ENCODE measurements at places on chromosomes 4 and X.
A peak's percentile ranks its signal among the peaks of the same experiment; 100 is the strongest.

- no peak for ATAC-seq
Observed at GRCh38 chr4:100208459-100208858, 18.2 kb upstream of the DDIT4L start.

DNA sequence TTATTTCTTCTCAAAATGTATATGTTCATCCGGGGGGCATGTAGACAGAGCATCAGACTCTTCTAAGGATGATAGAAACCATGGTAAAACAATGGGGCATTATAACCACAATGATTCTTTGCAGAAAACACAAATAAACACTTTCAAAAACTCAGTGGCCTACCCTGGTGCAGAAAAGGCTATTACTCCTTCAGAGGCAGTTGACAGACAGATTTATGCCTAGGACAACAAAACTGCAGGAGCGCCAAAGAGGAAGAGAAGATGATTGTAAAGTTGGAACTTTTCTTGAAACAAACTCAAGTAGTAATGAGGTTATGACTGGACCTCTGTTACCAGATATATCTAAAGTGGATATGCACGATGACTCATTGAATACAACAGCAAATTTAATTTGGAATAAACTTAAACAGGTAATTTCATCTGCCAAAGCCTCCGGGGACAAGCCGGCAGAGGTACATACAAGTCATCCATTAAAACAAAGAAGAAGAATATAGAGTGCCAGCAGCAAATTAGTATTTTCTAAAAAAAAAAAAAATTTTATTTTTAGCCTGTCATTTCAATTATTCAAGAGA is 1068.4 kb upstream of the INTU start:
- no peak for ATAC-seq

DNA sequence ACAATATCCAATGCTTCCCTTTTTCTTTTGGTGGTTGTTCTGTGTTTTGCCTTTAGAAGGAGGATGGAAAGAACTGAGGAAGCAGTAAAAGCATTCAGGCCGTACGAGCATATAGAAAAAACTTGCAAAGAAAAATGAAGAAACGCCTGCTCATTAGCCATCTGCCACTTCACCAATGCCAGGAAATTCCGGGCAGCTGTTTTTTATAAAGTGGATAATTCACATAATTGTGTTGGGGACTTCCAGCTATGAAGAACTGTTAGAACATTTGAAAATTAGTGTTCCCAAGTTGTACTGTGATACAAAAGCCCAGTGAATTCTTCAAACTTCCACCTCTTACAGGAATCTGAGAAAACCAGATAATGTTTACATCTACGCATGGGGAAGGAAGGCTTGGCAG is 11.7 kb downstream of the RELL1 start:
- ATAC-seq: no peak

GRCh38 chr4:8582941-8583654 is 2.9 kb downstream of the GPR78 start:
- no peak for ATAC-seq

- ATAC-seq: no peak
Observed at GRCh38 chrX:73831500-73831899, 268.5 kb downstream of the CHIC1 start.

DNA sequence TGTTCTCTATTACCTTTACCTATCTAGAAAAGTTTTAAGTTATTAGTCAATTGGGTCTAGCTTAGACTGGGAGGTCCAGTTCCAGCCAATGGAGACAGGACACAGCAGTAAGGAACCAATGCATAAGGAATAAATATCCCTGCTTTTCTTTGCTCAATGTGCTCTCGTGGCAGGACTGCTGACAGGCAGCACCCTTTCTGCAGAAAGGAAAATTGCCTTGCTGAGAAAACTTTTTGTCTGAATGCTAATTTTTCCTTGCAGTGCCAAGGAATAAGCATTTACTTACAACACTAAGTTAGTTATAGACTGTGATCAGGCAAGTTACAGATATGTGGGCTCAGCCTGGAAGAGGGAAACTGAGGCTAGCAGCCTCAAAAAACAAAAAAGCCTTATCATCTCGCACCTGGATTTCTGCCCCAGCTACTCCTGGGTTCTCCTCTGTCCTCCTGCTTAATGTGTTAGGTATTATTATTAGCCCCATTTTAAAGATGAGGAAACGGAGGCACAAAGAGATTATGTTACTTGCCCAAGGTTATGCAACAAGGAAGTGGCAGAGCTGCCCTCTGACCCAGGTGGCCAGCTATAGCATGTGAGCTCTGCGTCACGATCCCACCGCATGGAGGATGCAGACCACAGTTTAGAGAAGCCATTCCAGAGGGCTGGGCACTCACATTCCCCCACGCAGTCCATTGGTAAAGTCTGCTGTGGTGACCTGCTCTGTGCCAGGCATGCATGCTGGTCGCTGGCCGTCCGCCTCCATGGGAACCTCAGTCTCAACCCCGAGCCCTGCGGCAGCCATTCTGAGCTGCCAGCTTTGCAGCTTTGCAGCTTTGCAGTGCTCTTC is 40.5 kb upstream of the C4orf50 start:
- no peak for ATAC-seq

GRCh38 chrX:113868711-113869110 is 715.2 kb upstream of the HTR2C start:
- ATAC-seq: peak; percentile 34

DNA sequence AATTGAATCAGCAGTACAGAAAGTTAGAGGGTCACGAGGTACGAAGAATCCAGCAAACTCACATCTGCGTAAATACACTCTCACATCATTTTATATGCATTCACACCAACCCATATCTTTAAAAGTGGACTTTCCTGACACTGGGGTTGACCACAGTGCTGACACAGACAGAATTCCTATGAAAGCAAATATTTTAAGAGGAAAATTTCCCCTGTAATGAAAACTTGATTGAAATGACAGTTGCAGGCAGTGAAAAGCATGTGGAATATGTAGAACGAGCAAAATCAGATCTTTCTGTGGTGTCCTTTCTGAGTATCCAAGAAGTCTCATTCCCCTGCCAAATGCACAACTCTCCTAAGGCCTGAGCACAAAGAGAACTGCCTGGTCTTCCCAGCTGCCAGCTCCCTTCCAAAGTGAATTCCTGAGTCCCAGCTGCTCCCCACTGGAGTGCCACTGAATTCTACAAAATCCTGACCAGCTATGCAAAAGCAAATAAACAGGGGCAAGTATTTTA is 50.5 kb upstream of the FAM9C start:
- ATAC-seq: no peak

DNA sequence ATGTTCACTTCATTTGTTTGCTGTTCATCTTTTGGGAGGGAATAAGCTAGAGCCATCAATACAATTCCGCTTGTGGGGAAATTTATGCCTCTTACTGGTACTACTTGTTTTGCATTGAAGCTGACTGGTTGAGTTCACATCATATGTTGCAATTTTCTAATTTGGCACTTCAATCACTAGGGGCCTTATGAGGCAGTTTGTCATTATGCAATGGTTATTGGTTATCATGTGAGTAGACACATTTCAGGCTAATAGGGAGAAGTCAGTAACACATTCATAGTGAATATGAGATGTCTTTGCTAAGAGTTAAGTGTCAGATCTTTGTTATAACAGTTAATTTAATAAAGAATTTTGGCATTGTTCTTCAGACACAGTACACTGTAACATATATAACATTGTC is 5.0 kb downstream of the RPL36A start:
- no peak for ATAC-seq

- ATAC-seq: no peak
Observed at GRCh38 chrX:72079607-72080006, 52.1 kb downstream of the RTL5 start.

DNA sequence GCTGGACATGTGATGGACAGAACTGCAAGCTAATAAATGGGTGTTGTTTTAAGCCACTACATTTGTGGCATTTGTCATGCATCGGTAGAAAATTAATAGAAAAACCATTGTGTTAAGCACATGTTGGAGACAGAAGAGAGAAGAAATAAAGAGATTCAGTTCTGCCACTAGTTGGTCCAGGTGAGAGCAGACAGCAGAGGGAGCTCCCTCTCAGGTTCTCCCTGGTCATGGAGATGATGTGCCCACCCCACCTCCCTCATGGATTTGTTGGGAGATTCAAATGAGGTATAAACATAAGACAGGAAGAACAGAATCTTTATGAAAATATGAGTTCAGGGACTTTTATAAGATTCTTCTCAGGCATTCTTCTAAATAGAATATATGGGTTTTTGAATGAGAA is 36.8 kb upstream of the OCIAD2 start:
- ATAC-seq: no peak

GRCh38 chr4:25234390-25235370 is 847 bp downstream of the PI4K2B start:
- peak; percentile 77 for ATAC-seq

DNA sequence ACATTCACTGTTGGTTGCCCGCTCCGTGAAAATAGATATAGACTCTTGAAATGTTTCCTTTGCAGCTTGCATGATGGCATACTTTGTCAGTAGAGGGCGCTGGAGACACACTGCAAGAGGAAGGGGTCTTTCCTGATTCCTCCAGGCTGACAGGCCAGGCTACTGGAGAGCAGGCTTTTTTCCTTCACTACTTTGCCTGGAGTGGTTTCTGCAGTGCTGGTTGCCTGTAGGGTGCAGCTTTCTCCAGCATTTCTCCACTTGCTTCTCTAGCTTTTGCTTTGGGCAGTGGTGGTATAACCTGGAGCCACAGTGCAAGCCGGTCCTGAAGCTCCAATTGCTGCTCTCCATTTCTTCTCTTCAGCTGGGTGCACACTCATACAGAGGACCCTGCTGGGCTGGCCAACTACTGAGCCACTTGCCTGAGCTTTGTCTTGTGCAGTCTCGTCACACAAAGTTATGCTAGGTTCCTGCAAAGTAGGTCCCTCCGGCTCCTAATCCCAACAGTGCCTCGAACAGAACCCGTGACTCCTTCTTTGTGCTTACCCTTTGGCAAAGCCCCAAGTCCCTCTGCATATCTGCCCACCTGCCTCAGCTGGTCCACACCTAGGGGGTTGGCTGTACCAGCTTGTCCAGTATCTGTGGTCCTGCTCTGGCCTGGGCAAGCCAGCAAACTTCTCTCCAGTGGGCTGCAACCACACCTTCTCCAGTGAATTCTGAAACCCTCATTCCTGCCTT is 46.3 kb downstream of the RASSF6 start:
- ATAC-seq: peak; percentile 67

DNA sequence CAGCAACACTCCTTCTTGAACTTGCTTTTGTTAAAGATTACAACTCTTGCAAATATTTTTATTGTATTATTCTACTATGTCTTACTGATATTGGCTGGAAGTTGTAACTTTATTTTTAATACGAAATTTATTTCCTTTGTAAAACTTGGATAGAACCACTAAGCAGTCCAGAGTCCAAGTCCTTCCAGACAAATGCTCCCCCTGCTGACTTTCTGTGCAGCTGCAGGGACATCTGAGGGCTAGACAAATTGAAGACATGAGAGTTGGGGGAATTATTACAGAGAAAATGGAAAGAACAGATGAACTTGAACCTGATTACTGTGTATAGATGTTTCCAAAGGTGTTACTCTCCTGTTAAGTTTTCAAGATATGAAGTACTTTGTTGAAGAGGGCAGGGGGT is 238.8 kb downstream of the GRIA3 start:
- peak; percentile 45 for ATAC-seq

DNA sequence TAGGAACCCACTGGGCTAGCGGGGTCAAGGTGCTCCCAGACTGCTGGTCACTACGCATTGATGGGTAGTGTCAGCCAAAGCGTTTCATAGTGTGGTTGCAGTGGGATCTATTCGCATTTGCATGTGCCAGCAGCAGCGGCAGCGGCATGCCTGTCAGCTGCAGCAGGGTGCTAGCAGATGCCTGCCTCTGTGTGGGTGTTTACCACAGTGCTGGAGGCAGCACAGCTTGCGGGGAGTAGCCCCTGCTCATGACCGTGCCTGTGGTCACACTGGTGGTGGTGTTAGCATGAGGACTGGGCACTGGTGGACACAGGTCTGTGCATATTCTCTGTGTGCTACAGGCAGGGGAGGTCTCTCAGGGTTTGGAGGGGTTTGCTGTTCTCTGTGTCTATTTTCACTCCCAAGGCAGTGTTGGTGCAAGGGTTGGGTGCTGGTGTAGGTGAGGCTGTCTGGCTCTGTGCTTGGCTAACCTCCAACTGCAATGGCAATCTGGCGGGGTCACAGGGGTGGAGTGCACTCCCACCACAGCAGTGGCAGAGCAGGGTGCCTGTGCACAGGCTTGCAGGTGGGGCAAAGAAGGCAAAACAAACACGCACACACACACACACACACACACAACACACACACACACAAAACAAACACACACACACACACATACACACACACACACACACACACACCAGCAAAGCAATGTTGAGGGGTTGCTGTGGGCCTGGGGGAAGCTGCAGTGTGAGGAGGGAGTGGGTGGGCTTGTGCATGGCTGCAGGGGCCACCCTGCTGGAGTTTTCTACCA is 184.4 kb downstream of the GLUD2 start:
- ATAC-seq: peak; percentile 30

DNA sequence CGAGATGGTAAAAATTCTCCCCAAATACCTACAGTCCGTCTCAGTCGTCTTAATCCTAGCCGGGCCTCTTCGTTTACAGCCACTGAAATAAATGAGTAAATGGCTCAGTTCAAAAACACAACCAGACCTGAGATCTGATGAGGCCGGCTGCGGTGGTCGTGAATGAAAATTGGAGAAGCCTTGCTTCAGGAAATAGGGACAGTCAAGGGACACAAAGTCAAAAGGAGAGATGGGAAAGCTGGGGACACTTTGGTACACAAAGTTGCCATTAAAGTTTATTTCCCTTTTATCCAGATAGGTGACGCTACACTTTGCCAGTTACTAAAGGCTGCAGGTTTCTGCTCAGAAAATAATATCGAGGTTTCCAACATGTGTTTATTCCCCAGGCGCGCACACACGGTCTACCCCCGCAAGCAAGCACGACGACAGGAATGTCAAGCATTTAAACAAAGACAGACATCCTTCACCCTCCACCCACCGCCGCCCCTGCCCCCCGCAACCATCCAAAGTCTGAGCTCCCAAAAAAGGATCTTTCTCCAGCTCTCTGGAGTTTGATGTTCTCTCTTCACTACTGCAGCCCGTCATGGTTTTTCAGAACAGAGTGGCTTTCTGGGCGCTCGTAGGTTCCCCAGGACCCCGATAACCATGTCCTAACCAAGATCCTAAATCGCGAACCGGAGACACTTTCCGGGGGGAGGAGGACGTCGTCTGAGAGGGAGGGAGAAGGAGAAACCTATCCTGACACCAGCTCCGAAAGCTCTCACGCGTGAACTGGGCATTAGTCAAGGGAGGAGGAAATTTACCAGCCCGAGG is 1.3 kb upstream of the PCDH7 start:
- no peak for ATAC-seq

DNA sequence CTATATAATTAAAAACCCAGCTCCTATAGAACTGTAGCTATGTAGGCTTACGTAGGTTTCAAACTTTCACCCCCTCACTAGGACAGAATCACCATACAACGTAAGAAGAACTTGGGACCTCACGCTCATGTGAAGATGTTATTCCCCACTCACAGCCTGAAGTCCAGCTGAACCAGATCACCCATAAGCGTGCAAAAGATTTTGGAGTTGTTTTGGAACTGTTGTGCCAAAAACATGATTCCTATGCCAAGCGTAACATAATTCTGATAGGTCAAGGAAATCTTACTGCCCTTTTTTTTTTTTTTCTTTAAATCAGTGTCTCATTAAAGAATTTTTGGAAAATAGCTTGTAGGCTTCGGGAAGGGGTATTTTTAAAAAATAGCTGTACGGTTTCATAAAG is 57.0 kb downstream of the LCORL start:
- ATAC-seq: no peak
